Suprapubic skin (tissue), 4 donors: ENCODE measurements at places on chromosomes 1 and 21.

DNA sequence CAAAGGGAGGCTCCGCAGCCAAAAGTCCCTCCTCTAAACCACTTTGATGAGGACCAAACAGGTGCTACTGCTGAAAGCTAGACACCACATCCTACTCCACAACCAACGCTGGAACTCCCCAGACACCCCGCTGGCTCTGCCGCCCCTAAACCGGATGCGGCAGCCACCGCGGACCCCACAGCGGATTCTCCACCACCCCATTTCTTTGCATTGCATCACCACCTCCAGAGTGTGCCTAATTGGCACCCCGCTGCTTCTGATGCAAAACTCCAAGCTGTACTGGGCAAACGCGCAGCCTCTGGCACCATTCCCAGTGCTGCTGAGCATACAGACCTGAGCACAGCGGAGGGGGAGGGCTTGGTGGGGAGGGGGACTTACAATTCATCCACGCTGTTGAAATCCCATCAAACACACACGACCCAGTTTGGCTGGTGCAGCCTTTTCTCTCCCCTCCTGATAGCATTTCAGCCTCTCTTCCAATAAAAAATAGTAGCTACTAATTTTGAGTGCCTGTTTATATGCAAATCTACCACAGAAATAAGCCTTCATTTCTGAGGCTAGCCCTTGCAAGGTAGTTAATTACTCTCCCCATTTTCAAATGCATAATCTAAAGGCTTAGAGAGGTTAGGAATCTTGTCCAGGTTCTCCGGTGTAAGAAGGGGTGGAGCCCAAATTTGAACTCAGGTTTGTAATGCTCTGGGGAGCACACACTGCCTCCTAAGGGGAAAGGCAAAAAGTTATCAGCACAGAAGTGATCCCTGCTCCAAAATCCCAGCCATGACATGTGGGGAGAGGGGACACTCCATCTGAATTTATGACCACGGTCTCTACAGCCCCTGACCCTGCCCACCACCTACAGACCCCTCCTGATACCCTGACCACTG lies 12.2 kb upstream of the RGS16 start:
- peak; percentile 89 for DNase-seq
- no peaks in the 10 kb centered on the region for H3K36me3 ChIP-seq
- H3K4me3 ChIP-seq, result peak overlapping the region; percentile 51
- peak overlapping the region; percentile 91 for H3K27ac ChIP-seq

DNA sequence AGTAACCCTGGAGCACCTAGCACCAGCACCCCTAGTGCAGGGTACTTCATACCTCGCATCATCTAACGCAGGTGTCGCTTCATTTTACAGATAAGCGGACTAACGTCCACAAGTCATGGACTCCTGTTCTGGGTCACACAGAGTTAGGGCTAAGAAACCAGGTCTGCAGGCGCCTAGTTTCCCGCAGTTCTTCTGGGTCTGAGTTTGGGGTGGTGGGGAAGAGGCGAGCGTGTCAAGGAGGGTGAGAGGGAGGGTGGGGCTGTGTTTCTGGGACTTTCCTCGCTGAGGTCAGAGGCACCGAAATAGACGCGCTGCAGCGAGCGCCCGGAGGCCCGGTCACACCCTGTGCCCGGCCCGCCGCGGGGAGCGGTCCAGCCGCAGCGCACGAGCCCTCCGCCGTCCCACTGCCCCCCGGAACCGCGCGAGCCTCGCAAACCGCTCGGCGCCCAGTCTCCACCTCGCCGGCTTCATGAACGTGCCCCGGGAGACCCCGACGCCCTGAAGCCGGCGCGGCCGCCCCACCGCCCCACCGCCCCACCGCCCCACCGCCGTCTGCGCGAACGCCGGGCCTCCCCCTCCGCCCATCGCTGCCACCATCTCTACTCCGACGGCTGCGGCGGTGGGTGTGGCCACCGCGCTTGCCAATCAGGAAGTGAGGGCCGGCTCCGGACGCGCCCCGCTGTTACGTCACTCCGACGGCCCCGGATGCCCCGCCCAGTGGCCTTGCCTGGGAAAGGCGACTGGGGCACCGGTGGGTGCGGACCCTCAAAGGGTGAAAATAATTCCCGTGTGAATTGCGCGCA lies 12.3 kb downstream of the IFI6 start:
- no peaks in the 10 kb centered on the region for H3K36me3 ChIP-seq
- peak; percentile 96 for DNase-seq
- no peaks in the 10 kb centered on the region for H3K27me3 ChIP-seq
- peaks cover 66% of the 10 kb centered on the region for H3K4me1 ChIP-seq

DNA sequence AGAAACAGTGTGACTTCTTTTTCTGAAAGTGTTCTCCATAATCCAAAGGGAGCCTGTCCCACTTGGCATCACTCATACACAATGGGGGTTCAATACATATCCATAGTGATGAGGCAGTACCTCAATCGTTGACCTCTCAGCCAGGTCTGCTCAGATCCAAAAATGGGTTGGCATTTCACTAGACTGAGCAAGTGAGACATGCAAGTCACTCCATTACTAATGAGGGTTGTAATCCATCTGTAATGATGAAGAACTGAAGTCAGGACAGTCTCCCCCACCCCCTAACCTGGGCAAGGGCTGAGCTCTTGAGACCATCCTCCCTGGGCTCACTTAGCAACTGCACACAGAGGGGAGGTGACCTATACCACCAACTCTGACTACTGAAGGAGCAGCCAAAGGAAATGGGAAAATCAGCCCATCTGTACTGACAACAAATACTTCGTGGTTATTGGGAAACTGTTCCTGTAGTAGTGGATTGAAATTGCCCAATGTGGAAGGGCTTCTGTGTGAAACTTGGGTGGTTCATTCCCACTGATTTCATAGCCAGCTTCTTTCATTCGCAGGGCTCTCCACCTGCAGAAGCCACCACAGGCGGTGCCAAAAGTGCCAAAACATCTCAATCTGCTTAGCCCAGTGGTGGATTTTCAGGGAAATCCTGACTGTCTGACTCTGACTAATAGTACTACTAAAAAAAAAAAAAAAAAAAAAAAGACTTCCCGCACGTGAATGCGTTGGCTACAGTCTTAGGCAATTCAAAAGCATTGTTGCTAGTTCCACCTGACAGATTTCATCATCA lies 5.0 kb downstream of the NGF start:
- H3K27ac ChIP-seq, result no peak overlapping the region
- DNase-seq, result peak; percentile 74
- H3K4me1 ChIP-seq, result peaks cover 36% of the 10 kb centered on the region

DNA sequence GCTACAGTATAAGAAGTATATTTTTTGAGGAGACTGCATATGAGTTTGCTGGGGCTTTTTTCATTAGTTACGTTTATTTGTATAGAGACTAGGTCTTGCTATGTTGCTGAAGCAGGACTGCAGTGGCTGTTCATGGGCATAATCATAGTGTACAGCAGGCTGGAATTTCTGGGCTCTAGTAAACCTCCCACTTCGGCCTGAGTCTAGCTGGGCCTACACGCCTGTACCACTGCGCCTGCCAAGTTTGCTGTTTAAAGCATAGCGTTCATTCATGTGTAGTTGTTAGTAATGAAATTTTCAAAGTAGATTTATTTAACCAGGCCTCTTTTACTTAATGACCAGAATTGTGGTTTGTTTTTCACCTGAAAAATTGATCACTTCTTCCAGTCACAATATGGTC lies 33.8 kb downstream of the HS2ST1 start:
- no peaks in the 10 kb centered on the region for H3K4me1 ChIP-seq
- no peak overlapping the region for H3K27ac ChIP-seq
- DNase-seq, result no peak
- H3K27me3 ChIP-seq, result no peaks in the 10 kb centered on the region
- no peak overlapping the region for H3K4me3 ChIP-seq

DNA sequence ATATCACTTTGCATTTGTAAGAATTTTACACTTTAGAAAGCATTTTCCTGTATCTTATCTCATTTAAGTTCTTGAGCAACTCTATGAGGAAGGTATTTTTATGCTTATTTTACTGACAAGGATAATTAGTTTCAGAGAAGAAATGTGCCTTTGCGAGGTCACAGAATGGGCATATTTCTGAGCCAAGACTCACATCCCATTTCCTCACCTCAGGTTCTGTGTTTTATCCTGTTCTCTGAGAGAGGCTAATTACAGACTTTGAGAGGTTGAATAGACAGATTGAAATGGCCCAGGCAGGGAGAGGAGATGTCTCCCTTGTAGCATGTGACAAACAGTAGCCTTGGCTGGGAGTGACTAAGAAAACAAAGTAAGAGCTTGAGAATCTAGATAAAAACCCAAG lies 39.1 kb upstream of the ZC3H11B start:
- H3K4me3 ChIP-seq, result no peak overlapping the region
- no peak for DNase-seq
- H3K27ac ChIP-seq, result no peak overlapping the region
- no peaks in the 10 kb centered on the region for H3K4me1 ChIP-seq

DNA sequence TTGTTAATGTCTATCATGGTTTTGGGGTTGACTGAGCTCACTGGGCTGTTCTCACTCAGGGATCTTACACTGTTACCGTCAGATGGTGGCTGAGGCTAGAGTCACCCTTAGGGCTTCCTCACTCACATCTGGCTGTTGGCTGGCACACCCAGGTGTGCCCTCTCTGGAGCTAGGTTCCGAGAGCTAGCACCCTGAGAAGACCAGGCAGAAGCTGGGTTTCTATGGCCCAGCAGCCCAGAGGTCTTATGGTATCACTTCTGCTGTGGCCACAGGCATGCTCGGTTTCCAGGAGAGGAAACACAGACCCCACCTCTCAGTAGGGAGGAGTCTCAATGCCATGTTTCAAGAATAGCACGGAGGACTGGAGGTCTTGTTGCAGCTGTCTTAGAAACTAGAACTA lies 20.7 kb upstream of the KIF1B start:
- H3K27ac ChIP-seq, result no peak overlapping the region
- H3K27me3 ChIP-seq, result no peaks in the 10 kb centered on the region
- no peaks in the 10 kb centered on the region for H3K36me3 ChIP-seq
- H3K4me3 ChIP-seq, result no peak overlapping the region
- DNase-seq, result no peak

DNA sequence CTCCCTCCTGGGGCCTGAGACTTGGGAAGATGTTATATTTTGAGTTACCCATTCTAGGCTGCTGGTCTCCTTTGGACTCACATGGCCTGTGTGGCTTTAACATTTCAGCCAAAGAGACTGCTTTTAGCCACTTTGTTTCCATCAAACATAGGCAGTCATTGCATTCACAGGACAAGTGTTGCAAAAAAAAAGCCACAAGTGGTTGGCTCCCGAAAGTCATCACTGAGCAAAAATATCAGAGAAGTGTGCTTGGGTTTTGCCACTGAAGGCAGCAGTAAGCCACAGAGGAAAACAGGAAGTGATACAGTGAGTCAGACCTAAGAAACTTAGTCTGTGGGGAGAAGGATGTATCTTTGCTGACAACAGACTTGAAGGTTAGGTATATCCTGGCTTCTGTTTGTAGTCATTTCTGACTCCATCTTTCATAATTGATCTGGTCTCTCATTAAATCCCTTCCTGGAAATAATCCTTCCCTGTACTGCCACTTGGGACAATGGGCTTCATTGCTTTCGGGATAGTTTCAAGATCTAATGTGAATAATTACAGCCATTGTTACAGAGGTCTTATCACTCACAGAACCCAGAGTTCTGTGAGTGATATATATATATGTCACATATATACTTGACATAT lies 80.9 kb downstream of the COLGALT2 start:
- no peaks in the 10 kb centered on the region for H3K4me1 ChIP-seq
- no peak overlapping the region for H3K27ac ChIP-seq
- no peak for DNase-seq
- no peak overlapping the region for H3K4me3 ChIP-seq
- H3K36me3 ChIP-seq, result no peaks in the 10 kb centered on the region
- H3K27me3 ChIP-seq, result no peaks in the 10 kb centered on the region
